Astrocyte of the spinal cord (primary cell): ENCODE measurements at places on chromosomes 12 and 14.

GRCh38 chr14:92108345-92109254 lies 2.2 kb upstream of the ATXN3 start:
- DNase-seq: no peak

DNA sequence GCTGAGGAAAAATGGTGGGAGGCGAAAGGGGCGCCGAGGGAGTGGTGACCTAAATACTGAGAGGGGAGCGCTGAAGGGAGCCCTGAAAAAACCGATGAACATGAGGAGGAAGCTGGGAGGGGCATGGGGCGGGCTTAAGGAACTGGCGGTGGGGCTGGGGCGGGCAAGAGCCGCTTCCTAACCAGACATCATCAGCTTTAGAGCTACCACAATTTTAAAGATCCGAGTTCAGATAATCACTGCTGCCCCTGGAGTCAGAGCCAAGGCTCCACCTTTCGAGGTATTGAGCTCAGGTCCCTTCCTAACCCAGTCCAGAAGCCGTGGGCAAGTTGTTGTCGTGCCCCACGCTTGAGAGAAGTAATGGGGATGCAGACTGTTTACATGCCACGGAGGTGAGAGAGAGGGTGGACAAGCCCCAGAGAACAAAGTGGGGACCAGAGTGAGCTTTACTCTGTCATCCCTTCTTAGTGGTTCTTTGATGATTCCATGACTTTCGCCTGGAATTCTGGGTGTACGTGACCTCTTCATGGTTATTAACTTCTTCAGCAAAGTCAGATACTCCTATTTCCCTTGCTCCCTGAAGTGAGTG lies 393 bp downstream of the ORMDL2 start:
- DNase-seq: peak; percentile 18

- DNase-seq: peak; percentile 9
These were observed 9.8 kb upstream of the SERPINA5 start for GRCh38 chr14:94571395-94571794.

DNA sequence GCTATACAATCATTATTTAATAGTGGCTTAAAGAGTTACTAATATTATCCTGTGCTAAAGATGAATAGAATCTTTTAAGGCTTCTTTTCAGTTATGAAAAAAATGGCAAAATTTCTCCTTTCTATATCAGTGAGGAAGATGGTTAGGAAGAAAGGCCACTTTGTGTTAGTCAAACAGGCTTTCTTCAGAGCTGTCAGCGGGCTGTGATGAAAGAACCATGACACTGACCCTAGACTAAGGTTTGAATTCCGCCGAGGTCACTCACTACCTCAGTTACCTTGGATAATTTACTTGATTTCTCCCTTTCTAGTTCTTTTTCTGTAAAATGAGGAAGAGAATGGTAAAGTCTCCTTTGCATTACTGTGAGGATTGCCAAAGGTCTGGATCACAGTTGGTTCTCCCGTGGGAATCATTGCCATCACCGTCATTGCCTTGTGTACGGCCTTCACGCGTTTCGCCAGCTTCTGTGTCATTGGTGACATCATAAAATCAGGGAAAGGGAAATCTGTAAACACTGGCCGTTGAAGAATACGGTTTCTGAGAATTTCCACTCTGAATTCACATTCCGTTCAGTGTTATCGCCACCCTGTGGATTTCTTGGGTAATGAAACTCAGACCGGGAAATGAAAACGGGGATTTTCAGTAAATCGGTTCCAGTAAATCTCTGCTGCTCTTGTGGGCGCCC lies 26.7 kb upstream of the YBX3 start:
- DNase-seq: peak; percentile 96

GRCh38 chr12:64273527-64274403 lies 51.7 kb upstream of the KICS2 start:
- DNase-seq: no peak

DNA sequence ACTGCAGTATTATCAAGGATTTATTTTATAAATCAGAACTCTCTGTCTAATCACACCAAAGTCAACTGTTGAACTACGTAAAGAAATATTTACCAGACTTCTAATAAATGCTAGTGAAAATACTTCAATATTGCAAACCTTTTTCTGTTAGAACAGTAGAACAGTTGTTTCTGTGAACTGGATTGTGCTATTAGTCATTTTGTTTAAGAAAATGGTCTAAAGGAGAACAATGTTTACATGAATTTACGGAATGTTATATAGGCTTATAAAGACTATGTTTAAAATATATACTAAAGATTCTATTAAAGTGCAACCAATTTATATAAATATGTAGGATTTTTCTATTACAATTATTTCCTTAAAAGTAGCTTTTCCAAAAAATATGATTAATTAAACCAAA lies 471.4 kb downstream of the FSCB start:
- no peak for DNase-seq

- peak; percentile 76 for DNase-seq
These were observed 31.8 kb upstream of the PLEKHG6 start for GRCh38 chr12:6278439-6279255.
